ENCODE measurements at places on chromosomes 4 and X.
A peak's percentile ranks its signal among the peaks of the same experiment; 100 is the strongest.

DNA sequence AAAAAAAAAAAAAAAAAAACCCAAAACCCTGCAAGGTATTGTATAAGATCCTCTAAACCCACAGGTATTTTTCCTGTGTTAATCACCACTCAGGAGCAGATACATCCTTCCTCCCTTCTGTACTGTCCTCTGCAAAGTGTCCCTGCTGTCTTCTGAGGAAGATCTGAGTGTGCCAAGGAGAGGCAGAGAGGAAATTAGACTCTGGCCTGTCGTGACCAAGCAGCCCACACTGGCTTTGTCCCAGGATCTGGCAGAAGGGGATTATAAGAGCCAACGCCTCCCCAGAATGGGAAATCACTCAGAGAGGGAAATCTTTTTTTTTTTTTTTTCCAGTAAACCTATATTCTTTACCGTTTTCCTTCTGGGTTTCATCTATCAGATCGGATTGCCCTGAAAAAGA is 39.6 kb downstream of the PTCHD1 start:
- no peak for DNase-seq

GRCh38 chrX:73850124-73851013 is 287.4 kb downstream of the CHIC1 start:
- DNase-seq = no peak

GRCh38 chr4:39994406-39994805 is 16.7 kb upstream of the PDS5A start:
- DNase-seq = no peak

- DNase-seq = no peak
These were observed 22.1 kb upstream of the GPC4 start for GRCh38 chrX:133437356-133437755.

DNA sequence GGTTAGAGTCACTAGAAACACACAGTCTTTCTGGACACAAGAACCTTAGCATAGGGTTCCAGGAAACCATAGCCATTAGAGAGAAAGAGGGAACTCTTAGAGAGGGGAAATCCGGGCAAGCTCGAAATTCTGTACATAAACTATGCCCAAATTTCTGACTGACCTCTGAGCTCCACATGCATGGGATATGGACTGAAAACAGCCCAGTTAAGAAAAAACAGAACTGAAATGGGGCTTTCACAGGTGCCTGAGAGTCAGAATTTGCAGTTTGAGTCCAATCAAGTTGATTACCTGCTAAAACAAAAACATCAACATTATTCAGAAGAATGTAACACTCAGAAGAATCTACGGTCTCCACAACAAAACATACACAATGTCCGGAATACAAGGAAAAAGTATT is 13.1 kb downstream of the DCHS2 start:
- no peak for DNase-seq

GRCh38 chr4:132809298-132810032 is 339.6 kb upstream of the PCDH10 start:
- no peak for DNase-seq

DNA sequence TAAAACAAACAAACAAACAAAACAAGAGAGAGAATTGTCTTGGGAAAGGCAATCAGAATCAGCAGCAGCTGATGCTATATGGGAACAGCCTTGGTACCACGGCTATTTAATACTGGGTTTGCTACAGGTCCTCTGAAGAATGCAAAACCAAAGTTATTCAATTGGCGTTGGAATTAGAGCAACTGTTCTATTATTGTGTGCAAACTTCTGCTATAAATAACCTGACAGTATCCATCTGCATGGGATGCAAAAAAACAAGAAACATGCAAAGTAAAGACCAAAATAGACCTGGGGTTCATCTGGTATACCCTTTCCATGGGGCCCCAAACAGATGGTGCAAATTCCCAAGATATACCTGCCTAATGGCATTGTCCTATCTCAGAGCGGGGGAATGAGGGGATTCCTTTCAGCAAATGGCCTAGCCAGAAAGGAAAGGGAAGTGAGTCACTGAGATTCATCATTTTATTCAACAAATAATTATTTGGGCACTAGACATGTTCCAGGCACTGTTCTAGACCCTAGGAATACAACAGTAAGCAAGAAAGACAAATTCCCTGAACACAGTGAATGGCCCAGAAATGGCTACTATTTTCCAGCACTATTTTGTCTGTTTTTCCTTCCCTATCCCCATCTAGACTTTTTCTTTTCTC is 268.9 kb downstream of the FBXW7 start:
- DNase-seq = no peak

DNA sequence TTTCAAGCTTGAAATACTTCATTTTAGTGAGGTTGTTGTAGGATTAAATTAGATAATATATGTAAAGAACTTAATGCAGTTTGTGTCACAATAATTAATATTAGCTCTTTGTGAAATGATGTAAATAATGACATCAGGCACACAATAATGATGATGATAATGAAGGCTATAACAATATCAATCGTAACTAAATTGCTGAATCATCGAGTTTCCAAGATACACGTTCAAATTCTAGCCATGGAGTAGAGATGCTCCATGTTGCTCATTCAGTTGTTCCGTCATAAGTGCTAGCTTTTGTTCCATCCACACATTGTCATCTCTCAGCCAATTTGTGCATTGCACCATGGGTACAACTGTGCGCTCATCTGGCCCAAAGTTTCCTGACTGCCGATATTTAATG is 83.1 kb downstream of the CPXCR1 start:
- no peak for DNase-seq

DNA sequence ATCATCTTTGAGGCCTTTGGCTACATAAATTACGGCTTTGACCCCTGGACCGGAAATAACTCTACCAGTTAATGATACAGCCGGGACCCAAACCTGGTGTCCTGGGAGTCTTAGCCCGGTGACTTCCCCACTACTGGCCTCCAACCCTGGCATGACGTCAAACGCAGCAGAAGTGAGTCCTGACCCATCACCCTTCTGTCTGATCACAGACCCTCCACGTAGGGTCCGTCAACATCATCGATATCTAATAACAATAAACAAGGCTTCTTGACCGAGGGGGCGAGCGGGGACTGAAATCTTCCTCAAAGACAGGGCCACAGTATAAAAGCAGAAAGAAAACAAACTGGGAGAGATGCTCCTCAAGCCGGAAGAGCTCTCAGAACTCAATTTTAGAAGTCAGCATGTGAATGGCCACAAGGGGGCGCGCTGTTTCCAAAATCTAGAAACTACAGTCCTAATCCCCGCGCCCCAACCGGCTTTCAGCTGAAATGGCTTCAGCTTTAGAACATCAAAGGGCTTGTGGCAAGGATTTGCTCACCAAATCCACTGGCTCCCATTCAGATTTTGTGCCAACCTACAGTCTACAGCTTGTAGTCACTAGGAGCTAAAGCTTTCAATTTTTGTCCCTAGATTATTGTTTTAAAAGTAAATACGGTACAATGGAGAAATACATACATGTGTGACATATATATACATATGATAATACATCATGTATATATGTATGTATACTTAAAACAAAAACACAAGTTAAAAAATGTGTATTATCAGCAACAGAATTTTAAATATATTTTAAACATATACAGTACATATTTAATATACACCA is 46.4 kb upstream of the ENPP6 start:
- peak; percentile 86 for DNase-seq

DNA sequence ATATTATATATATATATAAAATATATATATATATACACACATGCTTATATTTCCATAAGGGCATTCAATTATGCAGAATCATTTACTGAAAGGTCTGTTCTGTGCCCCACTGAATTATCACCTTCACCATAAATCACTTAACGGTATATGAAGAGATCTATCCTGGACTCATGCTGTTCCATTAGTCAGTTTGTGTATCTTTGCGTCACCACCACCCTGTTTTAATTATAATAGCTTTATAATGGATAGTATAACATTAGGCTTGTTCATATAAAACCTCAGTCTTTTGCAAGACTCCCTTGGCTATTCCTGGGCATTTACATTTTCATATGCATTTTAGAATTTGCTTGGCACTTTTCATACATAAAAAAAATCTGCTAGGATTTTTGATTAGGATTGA is 19.1 kb downstream of the WDR17 start:
- DNase-seq = no peak
